ENCODE measurements at places on chromosomes 1 and 21.

DNA sequence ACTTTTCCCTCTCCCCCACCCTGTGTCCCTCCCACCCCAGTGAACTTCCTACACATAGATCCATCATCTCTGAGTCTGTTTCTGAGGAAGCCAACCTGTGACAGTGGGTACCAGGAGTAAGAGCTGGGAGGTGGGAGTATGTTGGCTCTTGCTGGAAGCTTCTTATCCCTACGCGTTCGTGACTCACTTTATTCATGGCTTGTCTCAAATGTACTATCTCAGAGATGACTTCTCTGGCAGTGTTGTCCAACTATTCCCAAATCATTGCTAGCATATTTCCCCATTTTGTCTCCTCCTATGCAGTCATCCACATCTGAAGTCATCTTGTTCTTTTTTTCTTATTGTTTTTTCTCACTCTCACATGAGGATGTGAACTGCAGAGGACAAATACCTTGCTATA is 88.0 kb downstream of the HIVEP3 start:
- DNase-seq = no peak

- DNase-seq = no peak
These were observed 43.4 kb upstream of the GPR88 start for GRCh38 chr1:100494393-100495084.

DNA sequence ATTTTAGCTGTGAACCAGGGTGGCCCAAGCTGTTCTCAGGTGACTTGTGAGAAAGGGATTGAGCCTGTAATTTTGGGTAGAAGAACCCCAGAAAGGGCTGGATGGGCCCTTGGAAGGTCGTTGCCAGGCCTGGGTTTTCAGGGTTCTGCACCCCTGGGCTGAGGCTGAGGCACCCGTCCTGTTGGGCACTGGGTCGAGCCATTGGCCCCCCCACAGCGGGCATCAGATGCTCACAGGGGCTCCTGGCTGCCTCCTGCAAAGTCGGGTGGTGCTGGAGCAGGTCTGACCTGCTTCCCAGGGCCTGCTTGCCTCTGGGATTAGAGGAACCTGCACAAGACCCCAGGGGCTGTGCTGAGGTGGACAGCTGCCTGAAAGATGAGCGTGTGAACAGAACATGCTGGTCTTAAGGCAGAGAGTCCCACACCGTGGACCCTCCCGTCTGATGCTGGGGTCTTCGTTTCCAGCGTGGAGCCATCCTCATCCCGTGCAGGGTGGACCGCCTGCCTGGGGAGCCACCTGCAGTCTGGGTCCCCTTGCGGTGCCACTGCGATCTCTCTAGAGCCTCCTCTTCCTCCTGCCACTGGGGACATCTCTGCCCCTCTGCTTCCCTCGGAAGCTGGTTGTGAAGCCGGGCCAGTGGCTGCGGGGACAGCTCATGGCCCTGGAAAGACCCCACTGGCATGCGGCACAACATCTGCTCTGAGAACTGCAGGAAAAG is 1.7 kb upstream of the TRPM2 start:
- no peak for DNase-seq

- DNase-seq = no peak
These were observed 78.0 kb downstream of the HIVEP3 start for GRCh38 chr1:41840592-41841246.

GRCh38 chr1:29176576-29176975 is 5.1 kb downstream of the SRSF4 start:
- DNase-seq = no peak

- no peak for DNase-seq
These were observed 37.8 kb downstream of the FMO3 start for GRCh38 chr1:171128463-171128862.

GRCh38 chr21:21241391-21241790 is 243.2 kb downstream of the NCAM2 start:
- no peak for DNase-seq

- no peak for DNase-seq
These were observed 109.4 kb downstream of the RGL1 start for GRCh38 chr1:183914276-183914675.

- DNase-seq = no peak
These were observed 27.1 kb downstream of the CDC7 start for GRCh38 chr1:91527781-91528180.

DNA sequence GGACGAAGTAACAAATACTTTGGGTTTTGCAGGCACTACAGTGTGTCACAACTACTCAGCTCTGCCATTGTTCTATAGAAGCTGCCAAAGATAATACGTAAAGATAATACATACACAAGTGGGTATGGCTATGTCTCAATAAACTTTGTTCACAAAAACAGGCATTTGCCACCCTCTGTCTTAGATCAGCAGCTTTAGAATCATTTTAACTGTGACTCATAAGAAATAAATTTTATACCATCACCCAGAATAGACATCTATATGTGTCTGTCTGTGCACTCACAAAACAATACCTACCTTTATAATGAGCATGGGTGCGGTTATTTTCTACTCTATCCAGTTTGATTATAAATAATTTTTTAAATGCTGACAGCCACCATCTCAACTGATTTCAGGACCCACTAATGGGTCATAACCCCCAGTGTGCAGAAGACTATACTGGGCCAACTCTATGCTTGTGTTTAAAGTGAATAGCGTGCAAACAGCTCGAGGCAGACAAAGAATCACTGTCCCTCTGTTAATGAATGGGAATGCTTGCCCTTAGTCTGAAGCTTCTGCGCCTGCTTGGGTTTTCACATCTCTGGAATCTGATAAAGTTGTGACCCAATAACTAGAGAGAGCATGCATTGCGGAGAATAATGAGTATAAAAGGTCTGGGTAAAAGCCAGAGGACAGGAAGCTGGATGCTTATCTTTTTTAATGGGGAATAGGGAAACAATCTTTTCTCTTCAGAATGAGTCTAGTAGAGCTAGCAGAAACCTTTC is 216.2 kb downstream of the PLPP3 start:
- DNase-seq = no peak

GRCh38 chr1:59999746-60000145 is 73.2 kb upstream of the CYP2J2 start:
- DNase-seq = no peak

- DNase-seq = no peak
These were observed 14.0 kb upstream of the PODN start for GRCh38 chr1:53047737-53048736.

DNA sequence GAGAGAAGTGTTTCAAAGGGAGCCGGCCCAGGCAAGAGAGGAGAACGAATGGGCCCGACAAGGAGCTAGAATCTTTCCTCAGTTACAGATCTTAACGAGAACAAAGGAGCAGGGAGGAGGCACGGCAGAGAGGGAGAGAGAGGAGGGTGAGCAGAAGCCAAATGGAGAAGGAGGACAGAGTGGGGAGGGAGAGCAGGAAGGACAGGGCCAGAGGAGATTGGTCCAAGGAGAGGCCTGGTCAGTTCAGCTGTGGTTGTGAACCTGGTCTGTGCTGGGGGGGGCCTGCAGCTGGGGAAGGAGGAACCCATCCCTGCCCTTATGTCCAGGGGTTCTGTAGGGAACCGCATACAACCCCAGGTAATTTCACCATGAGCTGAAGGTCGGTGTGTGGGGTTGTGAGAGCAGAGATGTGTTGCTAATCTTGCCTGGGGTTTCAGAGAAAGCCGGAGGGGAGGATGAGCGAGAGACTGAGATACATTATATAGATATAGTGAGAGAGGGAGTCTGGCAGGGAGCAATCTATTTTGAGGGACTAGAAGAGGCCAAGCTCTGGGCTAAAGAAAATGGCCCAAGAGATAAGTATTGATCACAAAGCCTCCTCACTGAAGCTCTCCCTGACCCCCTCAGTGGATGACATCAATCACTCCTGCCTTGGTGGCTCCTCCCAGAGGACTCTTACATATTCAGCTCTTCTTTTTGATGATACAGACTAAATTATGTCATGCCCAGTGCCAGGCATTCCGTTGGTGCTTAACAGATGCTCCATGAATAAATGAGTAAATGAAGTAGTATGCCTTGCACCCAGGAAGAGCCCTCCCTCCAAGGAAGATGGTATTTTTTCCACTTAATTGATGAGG is 64.2 kb upstream of the CD1D start:
- DNase-seq = no peak

- DNase-seq = no peak
These were observed 2.5 kb downstream of the LHX4 start for GRCh38 chr1:180232521-180233043.

- no peak for DNase-seq
These were observed 4.3 kb downstream of the S100A10 start for GRCh38 chr1:151989211-151989862.

GRCh38 chr1:2193514-2194281 is 874 bp downstream of the FAAP20 start:
- DNase-seq = no peak

- DNase-seq = no peak
These were observed 3.8 kb downstream of the NCSTN start for GRCh38 chr1:160346958-160347357.

Measured in stimulated activated CD4-positive, alpha-beta T cell treated with anti-CD3 and anti-CD28 coated beads, Interleukin-1b, Interleukin-23, amount 100 ng/mL, for 1 hour (primary cell).